ENCODE measurements at places on chromosomes 13 and 19.
A peak's percentile ranks its signal among the peaks of the same experiment; 100 is the strongest.

- H3K27ac ChIP-seq = no peak overlapping the region
- no peaks in the 10 kb centered on the region for H3K36me3 ChIP-seq
- H3K27me3 ChIP-seq = no peaks in the 10 kb centered on the region
- no peak for DNase-seq
- H3K4me1 ChIP-seq = no peaks in the 10 kb centered on the region
Observed at GRCh38 chr19:3243819-3244700, 19.6 kb downstream of the CELF5 start.

DNA sequence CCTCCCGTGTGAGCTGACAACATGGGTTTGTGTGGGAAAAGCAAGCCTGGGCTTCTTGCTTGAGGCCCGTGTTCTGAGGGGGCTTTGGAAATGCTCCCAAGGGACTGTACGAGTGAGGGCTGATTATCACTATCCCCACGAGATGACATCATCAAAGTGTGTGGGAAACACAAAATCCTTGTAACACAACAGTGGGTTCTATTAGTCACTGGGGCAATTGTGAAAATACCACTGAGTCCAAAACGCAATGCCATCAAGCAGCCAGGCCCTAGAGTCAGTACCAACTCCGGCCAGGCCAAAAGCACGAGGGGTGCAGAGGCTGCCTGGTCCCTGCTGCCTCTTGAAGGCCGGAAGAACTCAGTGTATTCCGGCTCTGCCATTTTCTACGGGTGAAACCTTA lies 29.6 kb downstream of the CAPS start:
- H3K27ac ChIP-seq = no peak overlapping the region
- H3K36me3 ChIP-seq = peaks cover 11% of the 10 kb centered on the region
- no peak for DNase-seq
- H3K27me3 ChIP-seq = no peaks in the 10 kb centered on the region
- no peak overlapping the region for H3K4me3 ChIP-seq

GRCh38 chr19:8396563-8397203 lies 6.5 kb downstream of the RAB11B start:
- H3K4me3 ChIP-seq = no peak overlapping the region
- DNase-seq = peak; percentile 52
- no peak overlapping the region for H3K27ac ChIP-seq
- H3K4me1 ChIP-seq = peaks cover 55% of the 10 kb centered on the region
- peaks cover under 1% of the 10 kb centered on the region for H3K36me3 ChIP-seq

DNA sequence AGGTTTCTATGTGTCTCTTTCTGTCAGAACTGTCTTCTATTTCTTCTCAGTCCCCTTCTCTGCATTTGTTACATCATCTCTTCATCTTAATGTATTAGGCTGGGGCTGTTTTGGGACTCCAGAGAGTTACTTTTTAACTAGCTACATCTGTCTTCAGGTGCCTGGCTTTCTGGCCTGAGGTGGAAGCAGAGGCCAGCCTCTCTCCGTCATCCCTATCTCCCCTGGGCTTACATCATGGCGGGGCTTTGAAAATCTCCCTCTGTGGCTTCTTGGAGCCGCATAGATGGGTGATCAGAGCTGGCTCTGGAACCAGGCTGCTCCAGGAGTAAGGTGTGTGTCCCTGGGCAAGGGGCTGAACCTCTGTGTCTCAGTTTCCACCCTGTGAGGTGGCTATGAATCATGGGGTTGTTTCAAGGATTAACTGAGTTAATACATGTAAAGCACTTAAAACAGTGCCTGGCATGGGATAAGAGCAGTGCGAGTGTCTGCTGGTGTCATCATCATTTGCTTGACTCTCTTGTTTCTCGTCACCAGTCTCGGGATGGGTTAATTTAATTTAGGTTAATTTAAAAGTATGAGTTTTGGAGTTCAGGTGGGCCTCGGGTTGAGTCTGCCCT lies 2.0 kb downstream of the EPN1 start:
- DNase-seq = no peak
- peaks cover 36% of the 10 kb centered on the region for H3K4me1 ChIP-seq
- peak overlapping the region; percentile 61 for H3K27ac ChIP-seq
- peaks cover 41% of the 10 kb centered on the region for H3K36me3 ChIP-seq
- no peaks in the 10 kb centered on the region for H3K27me3 ChIP-seq
- H3K4me3 ChIP-seq = peak overlapping the region; percentile 80

DNA sequence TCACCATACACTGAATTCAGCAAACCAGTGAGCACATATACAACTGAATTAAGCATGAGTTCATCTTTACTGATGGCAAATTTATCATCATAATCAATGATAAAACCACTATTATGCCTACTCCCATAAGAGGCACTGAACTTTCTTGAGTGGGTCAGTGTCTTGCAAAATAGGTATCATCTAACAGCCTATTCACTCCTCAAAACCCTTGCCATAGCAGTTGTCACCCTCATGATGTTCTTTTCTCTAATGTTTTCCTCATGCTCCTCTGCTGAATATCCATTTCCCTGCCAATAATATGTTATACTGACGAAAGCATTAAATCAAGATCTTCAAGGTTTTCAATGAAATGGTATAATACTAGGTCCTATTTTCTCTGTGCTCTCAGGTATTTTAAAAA lies 5.6 kb downstream of the ARGLU1 start:
- H3K4me3 ChIP-seq = no peak overlapping the region
- H3K27ac ChIP-seq = peak overlapping the region; percentile 71
- H3K4me1 ChIP-seq = peaks cover 55% of the 10 kb centered on the region
- no peaks in the 10 kb centered on the region for H3K27me3 ChIP-seq
- peaks cover 11% of the 10 kb centered on the region for H3K36me3 ChIP-seq
- DNase-seq = no peak

- H3K27me3 ChIP-seq = no peaks in the 10 kb centered on the region
- no peak overlapping the region for H3K4me3 ChIP-seq
- DNase-seq = no peak
Observed at GRCh38 chr13:21901811-21902708, 231.2 kb downstream of the FGF9 start.

- H3K4me1 ChIP-seq = no peaks in the 10 kb centered on the region
- H3K4me3 ChIP-seq = no peak overlapping the region
- no peaks in the 10 kb centered on the region for H3K36me3 ChIP-seq
- H3K27ac ChIP-seq = no peak overlapping the region
Observed at GRCh38 chr19:7744871-7745650, 2.3 kb downstream of the CD209 start.

- DNase-seq = no peak
- H3K36me3 ChIP-seq = no peaks in the 10 kb centered on the region
- no peaks in the 10 kb centered on the region for H3K27me3 ChIP-seq
- no peak overlapping the region for H3K27ac ChIP-seq
Observed at GRCh38 chr13:106033659-106034058, 501.8 kb downstream of the EFNB2 start.

GRCh38 chr13:113122550-113123225 lies at the start of gene F10:
Gene F10 (plus strand): TSS chr13:113122799. CDS start chr13:113122856, 57 bp downstream.
- H3K36me3 ChIP-seq = no peaks in the 10 kb centered on the region
- peak within 1 kb of the TSS; percentile 75 for H3K27ac ChIP-seq
- DNase-seq = peak; percentile 41
- no peak within 1 kb of the TSS for H3K4me3 ChIP-seq

- no peak for DNase-seq
- H3K36me3 ChIP-seq = no peaks in the 10 kb centered on the region
Observed at GRCh38 chr13:102484329-102484728, 82.5 kb upstream of the FGF14 start.

GRCh38 chr13:40070357-40070756 lies 414.9 kb downstream of the COG6 start:
- no peaks in the 10 kb centered on the region for H3K36me3 ChIP-seq
- no peaks in the 10 kb centered on the region for H3K27me3 ChIP-seq
- DNase-seq = no peak
- peaks cover 5% of the 10 kb centered on the region for H3K4me1 ChIP-seq

DNA sequence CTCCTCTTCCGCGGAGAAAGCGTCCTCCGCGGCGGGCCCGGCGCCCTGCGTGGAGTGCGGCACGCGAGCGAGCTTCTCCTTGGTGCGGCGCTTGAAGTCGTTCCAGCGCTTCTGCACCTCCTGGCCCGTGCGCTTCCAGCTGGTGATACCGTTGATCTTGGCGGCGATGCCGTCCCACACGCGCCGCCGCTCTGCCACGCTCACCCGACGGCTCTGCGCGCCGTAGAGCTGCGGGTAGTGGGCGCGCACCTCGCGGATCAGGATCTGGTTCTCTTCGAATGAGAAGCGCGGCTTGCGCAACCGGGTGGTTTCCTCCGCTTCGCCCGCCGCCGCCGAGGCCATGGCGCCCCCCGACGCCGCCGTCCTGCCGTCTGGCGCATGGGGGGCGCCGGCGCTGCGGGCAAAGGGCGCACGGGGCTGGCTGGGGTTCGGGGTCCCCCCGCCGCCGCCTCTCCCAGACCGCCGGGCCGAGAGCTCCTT lies 941 bp downstream of the MYPOP start:
- H3K4me3 ChIP-seq = peak overlapping the region; percentile 70
- H3K27ac ChIP-seq = peak overlapping the region; percentile 67
- peaks cover 25% of the 10 kb centered on the region for H3K36me3 ChIP-seq
- H3K4me1 ChIP-seq = peaks cover 12% of the 10 kb centered on the region

GRCh38 chr19:7833225-7834099 lies 3.4 kb downstream of the EVI5L start:
- H3K4me1 ChIP-seq = peaks cover 41% of the 10 kb centered on the region
- H3K27me3 ChIP-seq = no peaks in the 10 kb centered on the region
- H3K4me3 ChIP-seq = no peak overlapping the region
- H3K36me3 ChIP-seq = no peaks in the 10 kb centered on the region

DNA sequence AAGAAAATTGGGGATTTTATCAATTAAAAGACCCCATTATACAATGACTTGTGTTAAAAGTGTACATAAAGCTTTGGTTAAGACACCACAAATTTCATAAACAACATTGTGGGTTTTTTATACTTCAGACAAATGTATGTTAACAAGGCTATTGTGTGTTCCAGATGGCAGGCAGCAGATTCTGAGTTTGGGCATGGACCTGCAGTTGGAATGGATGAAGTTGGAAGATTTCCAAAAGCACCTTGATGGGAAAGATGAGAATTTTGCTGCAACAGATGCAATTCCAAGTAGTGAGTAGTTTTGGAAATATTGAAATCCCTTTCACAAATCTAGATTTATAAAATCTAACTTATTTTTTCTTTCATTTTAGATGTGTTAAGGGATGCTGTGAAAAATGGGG lies 25.4 kb downstream of the MPHOSPH8 start:
- H3K4me1 ChIP-seq = no peaks in the 10 kb centered on the region
- DNase-seq = no peak
- H3K27ac ChIP-seq = no peak overlapping the region
- no peaks in the 10 kb centered on the region for H3K27me3 ChIP-seq

DNA sequence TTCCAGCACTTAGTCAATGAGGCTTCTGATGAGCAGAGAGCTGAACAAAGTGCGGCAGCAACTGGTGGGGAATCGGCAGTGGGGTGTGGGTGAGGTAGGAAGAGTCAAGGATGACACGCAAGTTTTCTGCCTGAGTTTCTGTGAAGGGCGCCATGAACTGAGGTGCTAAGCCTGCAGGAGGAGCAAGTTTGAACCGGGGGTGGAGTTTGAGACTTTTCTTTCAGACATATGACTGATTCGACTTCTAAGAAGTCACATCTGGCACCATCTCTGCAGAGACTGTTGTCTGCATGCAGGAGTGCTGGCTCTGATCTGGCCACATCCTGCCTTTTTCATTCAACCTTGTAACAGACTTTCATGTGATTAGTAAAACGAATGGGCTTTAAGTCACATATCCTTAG lies 14.8 kb upstream of the GPI start:
- no peaks in the 10 kb centered on the region for H3K27me3 ChIP-seq
- no peak overlapping the region for H3K27ac ChIP-seq
- H3K36me3 ChIP-seq = peaks cover 7% of the 10 kb centered on the region
- H3K4me1 ChIP-seq = no peaks in the 10 kb centered on the region

DNA sequence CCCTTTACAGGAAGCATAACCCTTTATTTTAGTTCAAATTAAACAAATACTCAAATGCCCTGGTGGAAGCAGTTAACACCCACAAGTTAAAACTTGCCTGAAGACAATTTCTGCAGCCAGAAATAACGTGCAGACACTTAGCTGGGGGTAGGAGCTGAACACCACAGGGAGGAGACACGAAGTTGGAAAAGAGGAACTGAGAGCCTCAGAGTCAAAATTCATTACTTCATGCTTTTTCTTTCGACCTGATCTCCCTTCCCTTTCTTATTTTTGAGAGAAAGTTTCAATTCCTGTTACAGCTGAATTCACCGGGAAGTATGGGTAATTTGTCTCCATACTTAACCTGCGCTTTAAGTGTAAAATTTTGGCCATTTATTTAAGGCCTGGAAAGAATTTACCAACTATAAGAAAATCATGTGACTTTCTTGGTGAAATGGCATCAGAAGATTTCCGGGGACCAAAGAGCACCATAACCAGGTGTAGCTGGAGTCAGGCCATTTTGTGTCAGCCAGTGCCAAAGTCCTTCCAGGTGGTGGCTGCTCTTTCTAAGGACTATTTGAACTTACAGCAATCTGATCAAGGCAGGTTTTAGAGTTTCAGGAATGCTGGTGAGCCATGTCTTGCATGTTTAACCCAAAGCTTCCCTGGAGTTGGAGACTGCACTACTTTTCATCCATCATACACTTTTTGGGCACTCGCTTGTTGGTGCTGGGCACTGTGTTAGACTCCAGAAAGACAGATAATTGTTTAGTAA lies 46.5 kb upstream of the RCBTB2 start:
- H3K36me3 ChIP-seq = no peaks in the 10 kb centered on the region
- peaks cover 27% of the 10 kb centered on the region for H3K4me1 ChIP-seq
- no peaks in the 10 kb centered on the region for H3K27me3 ChIP-seq
- no peak overlapping the region for H3K4me3 ChIP-seq
- no peak for DNase-seq

GRCh38 chr13:80196756-80197155 lies 144.2 kb downstream of the SPRY2 start:
- no peaks in the 10 kb centered on the region for H3K27me3 ChIP-seq
- no peaks in the 10 kb centered on the region for H3K4me1 ChIP-seq
- H3K27ac ChIP-seq = no peak overlapping the region
- H3K36me3 ChIP-seq = no peaks in the 10 kb centered on the region

DNA sequence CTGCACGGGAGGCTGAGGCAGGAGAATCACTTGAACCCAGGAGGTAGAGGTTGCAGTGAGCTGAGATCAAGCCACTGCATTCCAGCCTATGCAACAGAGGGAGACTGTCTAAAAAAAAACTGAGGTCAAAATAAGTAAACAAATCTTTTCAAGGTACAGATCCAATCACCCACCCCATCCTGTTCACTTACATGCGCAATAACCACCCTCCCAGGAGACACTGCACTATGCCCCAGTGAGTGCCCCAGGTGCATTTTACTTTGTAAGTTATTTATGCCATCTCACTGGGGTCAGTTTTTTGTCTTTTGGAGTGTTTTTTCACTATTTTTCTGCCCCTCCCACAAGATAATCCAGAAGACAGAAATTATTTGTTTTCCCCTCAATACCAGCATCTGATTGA lies 6.9 kb upstream of the ZNF253 start:
- H3K36me3 ChIP-seq = no peaks in the 10 kb centered on the region
- H3K4me1 ChIP-seq = no peaks in the 10 kb centered on the region
- no peaks in the 10 kb centered on the region for H3K27me3 ChIP-seq
- no peak overlapping the region for H3K4me3 ChIP-seq

Measured in upper lobe of left lung (tissue), 6 donors.